ENCODE measurements at places on chromosomes 2 and 18.

- DNase-seq, result no peak
These were observed 3.3 kb downstream of the VPS54 start for GRCh38 chr2:64015898-64016297.

- DNase-seq, result no peak
These were observed 62.1 kb upstream of the SMIM21 start for GRCh38 chr18:75489493-75490190.

- DNase-seq, result no peak
These were observed 85.1 kb downstream of the LBH start for GRCh38 chr2:30316408-30316807.

- DNase-seq, result no peak
These were observed 167.9 kb downstream of the MGAT5 start for GRCh38 chr2:134421556-134422328.

GRCh38 chr2:45237850-45238542 is 228.7 kb upstream of the SIX2 start:
- no peak for DNase-seq

DNA sequence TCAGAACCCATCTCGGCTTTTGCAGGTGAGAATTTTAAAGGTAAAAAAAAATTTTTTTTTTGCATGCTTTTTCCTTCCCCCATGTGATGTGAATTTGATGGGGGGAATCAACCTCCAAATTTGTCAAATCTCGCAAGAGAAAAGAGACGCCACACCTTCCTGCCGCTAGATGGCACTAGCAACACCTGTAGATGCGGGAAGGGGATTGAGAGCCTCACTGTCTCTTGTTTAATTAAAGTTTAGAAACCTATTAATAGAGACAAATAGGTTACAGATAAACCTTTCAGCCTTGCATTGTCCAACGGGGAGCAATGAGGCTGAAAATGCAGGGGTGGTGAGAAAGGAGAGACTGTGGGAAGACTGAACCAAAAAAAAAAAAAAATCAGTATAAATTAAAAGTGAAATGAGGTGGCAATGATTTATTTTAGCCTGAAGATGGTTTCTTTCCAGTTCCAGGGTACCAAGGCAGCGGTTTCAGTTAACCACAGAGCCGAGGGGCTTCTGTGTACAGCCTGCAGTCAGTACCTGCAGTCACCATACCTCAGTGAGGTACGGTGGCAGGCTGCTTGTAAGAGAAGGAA is 84.6 kb downstream of the NRP2 start:
- peak; percentile 64 for DNase-seq

GRCh38 chr2:233707940-233708644 is 4.6 kb upstream of the UGT1A5 start:
- no peak for DNase-seq

GRCh38 chr18:13281406-13281805 is 62.8 kb downstream of the LDLRAD4 start:
- no peak for DNase-seq

GRCh38 chr2:205323929-205324328 is 358.4 kb upstream of the NRP2 start:
- no peak for DNase-seq

- DNase-seq, result no peak
These were observed 250.2 kb downstream of the LRRTM1 start for GRCh38 chr2:80054346-80054675.

- DNase-seq, result no peak
These were observed 36.4 kb downstream of the NEDD4L start for GRCh38 chr18:58080451-58080850.

GRCh38 chr2:118806797-118807667 is 40.4 kb downstream of the EN1 start:
- no peak for DNase-seq

DNA sequence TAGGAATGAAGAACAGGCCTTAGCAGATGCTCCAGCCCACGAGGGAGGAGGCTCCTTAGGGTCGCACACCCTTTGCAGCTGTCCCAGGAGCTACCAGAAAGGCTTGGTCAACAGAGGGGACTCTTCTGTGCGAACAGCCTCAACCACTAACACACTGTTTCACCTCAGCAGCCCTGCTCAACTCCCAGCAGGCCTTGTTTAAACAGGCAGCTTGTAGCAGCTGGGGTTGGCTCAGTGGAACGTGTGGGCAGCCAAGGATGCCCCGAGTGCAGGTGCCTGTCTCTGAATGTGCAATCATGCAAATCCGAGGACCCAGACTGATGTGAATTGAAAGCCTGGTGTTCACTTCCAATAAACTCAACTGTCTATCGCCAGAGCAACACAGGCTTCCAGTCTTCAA is 88.7 kb upstream of the CXCR4 start:
- DNase-seq, result peak; percentile 62

DNA sequence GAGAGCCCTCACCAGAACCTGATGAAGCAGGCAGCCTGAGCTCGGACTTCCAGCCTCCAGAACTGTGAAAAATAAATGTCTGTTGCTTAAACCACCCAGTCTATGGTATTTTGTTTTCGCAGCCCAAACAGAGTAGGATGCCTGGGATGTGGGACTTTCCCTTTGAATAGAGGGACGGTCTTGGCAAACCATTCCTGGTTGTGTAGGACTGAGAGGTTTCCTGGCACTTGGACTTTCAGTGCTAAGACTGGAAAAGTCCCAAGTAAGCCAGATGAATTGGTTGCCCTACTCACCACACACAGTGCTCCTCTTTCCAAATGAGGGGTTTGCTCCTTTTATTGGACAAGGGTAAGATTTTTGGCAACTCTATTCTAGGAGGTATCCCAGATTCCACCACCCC is 46.8 kb upstream of the ACMSD start:
- DNase-seq, result no peak

DNA sequence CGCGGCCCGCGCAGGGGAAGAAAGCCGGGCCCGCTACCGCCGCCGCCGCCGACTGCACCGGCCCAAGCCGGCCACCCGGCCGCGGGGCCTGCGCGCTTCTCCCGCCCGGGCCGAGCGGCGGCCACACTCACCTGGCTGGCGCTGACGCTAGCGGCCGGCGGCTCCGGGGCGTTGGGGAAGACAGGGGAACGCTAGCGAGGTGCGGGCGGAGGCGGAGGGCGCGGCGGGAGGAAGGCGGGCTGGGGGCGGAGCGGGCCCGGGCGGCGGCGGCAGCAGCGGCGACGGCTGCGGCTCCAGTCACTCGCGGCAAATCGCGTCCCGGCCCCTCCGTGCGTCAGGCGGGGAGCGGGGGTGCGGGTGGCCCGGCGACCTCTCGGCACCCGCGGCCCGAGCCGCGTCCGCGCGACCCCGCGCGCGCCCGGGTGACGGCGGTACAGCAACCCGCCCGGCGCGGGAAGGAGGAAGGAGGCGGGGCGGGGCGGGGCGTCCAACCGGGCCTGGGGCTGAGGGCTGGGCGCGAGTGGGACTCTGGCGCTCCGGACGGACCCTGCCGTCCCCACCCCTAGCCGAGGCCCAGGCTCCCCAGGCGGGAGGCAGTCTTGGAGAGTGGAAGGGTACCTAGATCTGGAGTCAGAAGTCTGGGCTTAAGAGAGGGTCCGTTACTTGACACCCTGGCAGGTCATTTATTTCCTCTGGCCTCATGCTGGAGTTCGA is at the start of gene SESTD1:
Gene SESTD1, minus strand, starts transcription at position 465 of the 714 bp plus-strand sequence. CDS start 72,991 bp downstream, outside the sequence.
- DNase-seq, result peak; percentile 55

- DNase-seq, result no peak
These were observed 484.7 kb downstream of the BCL11A start for GRCh38 chr2:60068755-60069154.

GRCh38 chr18:50373561-50374219 is 1.2 kb upstream of the SKA1 start:
- DNase-seq, result no peak

DNA sequence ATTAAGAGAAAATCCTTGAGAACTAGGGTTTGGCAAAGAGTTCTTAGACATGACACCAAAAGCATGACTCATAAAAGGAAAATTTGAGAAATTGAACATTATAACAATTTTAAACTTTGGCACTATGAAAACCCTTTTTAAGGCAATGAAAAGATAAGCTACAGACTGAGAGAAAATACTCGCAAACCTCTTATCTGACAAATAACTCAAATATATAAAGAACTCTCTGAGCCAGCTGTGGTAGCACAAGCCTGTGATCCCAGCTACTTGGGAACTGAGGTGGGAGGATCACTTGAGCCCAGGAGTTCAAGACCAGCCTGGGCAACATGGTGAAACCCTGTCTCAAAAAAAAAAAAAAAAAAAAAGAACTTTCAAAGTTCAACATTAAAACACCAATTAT is 70.5 kb downstream of the FAM168B start:
- DNase-seq, result no peak

DNA sequence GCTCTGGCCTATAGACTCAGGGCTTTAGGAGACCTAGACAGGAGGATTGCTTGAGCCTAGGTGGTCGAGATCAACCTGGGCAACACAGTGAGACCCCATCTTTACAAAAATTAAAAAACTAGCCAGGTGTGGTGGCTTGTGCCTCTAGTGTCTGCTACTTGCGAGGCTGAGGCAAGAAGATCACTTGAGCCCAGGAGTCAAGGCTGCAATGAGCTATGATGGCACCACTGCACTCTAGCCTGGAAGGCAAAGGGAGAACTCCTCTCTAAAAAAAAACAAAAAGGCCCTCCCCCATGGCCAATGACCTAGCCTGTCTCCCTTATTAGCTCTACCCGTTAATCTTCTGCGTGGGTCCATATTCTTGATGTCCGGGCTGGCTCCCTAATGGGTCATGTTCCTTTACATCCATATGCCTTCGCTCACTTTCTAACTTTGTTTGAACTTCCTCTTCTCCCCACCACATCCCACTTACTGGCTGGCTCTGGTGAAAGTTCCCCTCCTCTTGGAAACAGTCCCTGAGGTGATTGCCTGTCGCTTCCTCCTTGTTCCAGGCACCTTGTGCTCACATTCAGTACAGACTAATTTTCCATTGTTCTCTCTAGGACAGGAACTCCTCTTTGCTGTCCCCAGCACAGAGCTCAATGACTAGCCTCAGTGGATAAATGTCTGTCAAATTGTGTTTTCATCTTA is 103.0 kb downstream of the AFF3 start:
- no peak for DNase-seq

DNA sequence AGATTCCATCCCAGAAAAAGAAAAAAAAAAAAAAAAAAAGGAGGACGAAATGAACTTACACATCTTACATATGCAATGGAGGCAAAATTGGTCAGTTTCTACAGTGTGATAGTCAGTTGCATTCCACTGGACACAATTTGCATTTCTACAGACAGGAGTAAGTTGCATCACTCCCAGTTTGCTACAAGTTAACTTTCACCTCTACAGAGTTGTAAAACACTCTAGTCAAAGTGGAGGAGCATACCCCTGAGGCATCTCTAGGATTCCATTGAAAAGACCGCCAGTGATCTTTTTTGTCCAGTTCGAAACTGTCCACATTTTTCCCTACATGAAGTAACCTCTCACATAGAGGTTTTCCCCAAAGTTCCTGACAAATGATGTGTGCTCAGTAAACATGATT is 202.8 kb downstream of the VAPA start:
- DNase-seq, result no peak

GRCh38 chr2:66696886-66697285 is 262.0 kb downstream of the MEIS1 start:
- no peak for DNase-seq

GRCh38 chr2:208320686-208321085 is 54.6 kb downstream of the PIKFYVE start:
- no peak for DNase-seq

- no peak for DNase-seq
These were observed 528.4 kb upstream of the SYT4 start for GRCh38 chr18:43805646-43806194.

DNA sequence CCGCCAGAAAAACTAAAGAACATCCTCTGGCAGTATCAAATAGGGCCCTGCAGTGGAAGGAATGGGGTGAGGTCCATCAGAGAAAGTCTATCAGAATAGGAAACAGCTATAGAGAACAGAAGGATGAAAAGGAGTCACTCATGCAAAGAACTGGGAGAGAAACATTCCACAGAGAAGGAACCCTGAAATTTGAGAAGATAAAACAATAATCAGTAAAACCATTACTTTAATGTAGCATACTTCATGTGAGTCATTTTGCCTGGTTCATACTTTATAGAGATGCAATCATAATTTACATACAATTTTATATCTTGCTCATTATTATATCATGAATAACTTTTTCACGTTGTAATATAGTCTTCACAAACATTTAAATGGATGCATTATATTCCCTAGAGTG is 402.2 kb downstream of the NCKAP5 start:
- no peak for DNase-seq

GRCh38 chr2:225937625-225938187 is 538.2 kb downstream of the NYAP2 start:
- no peak for DNase-seq

GRCh38 chr2:217919204-217919603 is 83.6 kb downstream of the TNS1 start:
- DNase-seq, result no peak

GRCh38 chr2:237570776-237571335 is 4.5 kb downstream of the PRLH start:
- DNase-seq, result no peak

- no peak for DNase-seq
These were observed 568.8 kb upstream of the ZEB2 start for GRCh38 chr2:145088756-145089155.

DNA sequence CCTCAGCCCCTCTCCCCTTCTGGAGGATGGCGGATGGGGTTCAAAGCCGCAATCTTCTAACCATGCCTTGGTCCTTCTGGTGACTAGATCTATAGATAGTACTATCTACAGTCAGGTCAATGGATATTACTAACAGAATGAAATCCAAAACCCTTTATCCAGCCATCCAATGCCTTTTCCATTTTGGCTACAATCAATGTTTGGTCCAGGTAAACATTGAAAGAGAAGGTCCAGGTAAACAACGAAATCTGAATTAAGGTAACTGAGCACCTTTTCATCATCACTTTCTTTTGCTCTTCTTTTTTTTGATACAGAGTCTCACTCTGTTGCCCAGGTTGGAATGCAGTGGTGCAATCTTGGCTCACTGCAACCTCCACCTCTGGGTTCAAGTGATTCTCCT is 9.7 kb downstream of the PPP4R3B start:
- DNase-seq, result no peak

DNA sequence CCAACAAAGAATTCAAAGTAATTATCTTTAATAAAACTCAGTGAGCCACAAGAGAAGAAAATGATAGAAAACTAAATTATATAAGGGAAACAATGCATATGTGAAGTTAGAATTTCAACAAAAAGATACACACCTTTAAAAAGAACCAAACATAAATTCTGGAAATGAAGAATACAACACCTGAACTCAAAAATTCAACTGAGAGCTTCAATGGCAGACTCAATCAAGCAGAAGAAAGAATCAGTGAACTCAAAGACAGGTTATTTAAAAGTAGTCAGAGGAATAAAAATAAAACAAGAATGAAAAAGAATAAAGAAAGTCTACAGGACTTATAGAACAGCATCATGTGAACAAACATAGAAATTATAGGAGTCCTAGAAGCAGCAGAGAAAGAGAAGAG is 73.4 kb downstream of the L3MBTL4 start:
- no peak for DNase-seq

Data from NCI-H446 (cell line).